Stimulated activated CD4-positive, alpha-beta T cell treated with anti-CD3 and anti-CD28 coated beads, Interleukin-4, amount 100 ng/mL, for 4 hours (primary cell): ENCODE measurements at places on chromosomes 2 and 18.

DNA sequence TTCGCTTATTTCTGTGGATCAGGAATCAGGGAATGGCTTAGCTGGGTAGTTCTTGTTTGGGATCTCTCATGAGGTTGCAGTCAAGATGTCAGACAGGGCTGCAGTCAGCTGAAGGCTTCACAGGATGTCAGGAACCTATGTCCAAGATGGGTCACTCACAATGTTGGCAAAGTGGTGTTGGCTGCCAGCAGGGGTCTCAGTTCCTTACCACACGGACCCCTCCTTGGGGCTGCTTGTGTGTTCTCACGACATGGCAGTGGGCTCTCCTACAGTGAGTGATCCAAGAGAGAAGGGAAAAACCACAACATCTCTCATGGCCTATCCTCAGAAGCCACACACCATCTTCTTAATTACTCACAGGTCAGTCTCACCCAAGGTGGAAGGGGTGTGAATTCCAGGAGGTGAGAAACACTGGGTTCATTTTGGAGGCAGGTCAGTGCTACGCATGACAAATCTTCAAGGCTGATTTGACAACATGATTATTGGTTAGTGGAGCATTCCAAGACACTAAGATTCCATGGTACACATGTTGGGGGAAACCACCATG is 1.3 kb upstream of the ANTXR1 start:
- no peak for DNase-seq

GRCh38 chr2:231360881-231361371 is 34.6 kb upstream of the B3GNT7 start:
- DNase-seq: no peak

GRCh38 chr2:151644580-151644979 is 89.7 kb downstream of the NEB start:
- no peak for DNase-seq

GRCh38 chr2:36477746-36478145 is 120.2 kb downstream of the FEZ2 start:
- no peak for DNase-seq

- DNase-seq: no peak
These were observed 53.7 kb downstream of the HS1BP3 start for GRCh38 chr2:20596973-20597859.

DNA sequence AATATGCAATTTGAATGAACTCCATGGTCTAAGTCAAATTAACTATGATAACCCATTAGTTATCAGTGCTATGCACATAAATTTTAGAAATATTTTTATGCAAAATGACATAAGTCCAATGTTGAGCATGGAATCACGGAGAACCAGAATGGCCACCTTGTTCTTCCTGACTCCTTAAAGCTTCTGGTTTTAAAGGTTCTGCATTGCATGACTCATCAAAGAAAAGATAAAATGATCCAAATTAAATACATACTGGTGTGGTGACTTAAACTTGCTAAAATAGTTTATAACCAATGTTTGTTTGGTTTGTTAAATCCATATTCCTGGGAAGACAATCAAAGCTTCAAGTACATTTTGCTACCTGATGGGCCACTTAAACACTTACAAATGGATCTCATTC is 1146.9 kb upstream of the NRXN1 start:
- no peak for DNase-seq

- DNase-seq: no peak
These were observed 98.1 kb downstream of the LRRC30 start for GRCh38 chr18:7329016-7329415.

DNA sequence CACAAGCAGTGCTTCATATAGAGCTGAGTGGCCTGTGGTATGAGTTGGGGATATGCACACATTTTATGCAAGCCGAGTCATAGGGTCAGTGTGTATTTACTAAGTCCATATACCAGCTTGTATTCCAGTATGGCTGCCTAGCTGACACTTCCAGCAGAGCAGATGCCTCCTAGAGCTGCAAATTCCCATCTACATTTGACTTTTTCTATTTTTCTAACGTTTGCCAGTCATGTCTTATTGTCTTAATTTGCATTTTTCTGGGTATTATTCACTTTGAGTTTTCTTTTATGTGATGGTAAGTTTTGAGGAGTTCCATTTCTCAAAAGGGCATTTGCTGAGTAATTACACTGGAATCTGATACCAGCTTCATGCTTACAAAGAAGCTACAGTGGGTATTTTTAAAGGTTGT is 334.5 kb upstream of the CDH2 start:
- no peak for DNase-seq

- no peak for DNase-seq
These were observed 24.1 kb upstream of the OTOS start for GRCh38 chr2:240164586-240164985.

GRCh38 chr2:207933396-207934065 is 91.8 kb downstream of the PLEKHM3 start:
- no peak for DNase-seq

DNA sequence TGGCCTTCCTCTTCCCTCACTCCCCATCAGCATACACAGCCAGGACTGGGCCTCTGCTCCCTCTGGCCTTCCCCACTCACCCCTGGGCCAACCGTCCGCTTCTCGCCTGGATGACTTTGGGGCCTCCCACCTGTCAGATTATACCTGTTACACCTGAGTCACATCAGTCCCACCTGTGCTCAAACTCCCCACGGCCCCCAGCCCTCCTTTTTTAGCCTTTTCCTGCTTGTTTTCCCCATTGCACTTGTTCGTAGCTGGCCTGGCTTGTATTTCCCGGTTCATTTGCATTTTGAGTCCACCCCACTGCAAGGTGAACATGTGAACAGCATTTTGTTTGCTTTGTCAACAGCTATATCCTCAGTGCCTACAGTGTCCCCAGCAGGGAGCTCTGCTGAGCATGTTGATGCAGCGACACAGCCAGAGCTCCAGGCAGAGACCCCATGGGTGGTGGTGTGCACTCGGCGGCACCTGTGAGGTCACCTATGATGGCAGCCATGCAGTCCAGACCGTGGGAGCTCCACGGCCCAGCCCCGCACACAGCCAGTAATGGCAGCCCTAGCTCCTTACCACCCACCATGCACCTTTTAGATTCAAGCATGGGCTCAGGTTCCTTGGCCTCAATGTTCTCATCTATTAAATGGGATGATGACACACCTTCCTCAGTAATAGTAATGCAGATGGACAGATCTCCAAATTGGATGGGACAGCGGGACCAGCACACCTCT is 276.4 kb upstream of the HS6ST1 start:
- DNase-seq: no peak

GRCh38 chr2:173511357-173511756 is 156.7 kb downstream of the CDCA7 start:
- no peak for DNase-seq

GRCh38 chr18:10524507-10525370 is 1.1 kb upstream of the NAPG start:
- DNase-seq: no peak

DNA sequence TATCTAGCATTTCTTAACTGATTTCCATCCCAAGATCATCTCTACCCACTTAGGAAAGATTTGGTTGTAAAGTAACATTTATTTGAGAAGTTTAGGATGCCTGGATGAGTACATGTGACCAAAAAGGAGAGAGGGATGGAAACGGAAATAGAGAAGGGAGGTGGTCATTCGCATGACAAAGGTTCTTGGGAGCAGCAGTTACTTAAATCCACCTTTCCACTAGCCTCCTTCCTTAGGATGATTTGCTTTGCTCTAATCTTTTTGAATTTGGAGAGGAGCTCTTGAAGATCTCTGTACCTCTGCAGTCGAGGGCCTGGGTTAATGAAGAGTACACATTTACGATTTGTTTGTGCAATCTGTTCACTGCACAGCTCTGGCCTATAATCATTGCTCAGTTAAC is 623.5 kb downstream of the EPHA4 start:
- DNase-seq: no peak

- DNase-seq: no peak
These were observed 237.6 kb downstream of the PRKCE start for GRCh38 chr2:45889053-45889452.

DNA sequence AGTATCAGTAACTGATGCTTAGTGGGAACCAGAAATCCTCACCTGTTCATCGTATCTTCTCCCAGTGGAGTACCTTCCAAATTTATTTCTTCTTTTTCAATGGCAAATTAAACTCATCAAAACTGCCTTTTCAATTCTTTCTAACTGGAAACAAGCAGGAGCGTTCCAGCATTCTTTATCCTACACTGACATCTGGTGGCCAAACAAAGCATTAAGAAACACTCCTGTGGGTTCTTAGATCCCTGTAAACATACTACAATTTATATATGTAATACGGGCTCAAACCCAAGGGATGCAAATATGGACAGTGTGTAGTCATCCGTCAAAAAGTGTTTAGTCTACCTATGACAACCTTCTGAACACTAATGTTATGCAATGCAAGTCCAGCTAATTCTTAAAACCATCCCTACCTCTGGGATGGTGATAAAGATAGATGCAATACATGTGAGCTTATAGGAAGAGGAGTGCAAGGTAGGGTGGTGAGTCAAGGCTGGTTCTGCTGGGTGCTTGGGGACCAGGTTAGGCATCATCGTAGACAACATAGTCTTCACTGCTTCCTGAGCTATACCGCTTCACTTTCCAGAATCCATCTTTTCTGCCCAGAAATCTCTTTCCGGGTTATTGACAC is 375.0 kb downstream of the CTNNA2 start:
- DNase-seq: no peak

DNA sequence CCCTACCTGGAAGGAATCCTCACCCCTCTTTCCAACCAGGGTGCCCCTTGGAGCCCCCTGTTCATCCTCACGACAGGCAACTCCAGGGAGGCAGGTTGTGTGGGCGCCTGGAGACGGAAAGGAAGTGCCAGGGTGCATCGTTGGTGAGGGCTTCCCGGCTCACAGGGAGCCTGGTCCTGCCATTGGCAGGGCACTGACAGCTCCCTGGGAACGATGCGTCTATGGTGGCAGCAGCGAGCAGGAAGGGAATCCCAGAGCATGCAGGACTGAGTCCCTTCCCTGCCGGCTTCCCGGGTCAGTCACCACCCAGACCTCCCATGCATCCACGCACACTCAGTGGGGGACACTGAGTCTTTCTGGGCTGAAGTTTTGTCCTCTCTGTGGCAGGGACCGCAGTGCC is 117.6 kb downstream of the INHBB start:
- DNase-seq: no peak

DNA sequence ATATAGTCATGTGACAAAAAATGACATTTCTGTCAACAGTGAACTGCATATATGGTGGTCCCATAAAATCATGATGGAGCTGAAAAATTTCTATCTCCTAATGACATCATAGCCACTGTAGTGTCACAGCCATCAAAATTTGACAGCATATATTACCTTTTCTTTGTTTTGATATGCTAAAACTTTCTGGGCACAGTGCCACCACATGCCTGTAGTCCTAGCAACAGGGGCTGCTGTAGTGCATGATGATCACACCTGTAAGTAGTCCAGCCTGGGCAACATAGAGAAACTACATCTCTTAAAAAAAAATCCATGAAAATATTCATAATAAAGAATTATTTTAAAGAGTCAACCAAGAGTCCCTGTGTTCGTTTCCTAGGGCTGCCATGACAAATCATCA is 155.5 kb upstream of the SERTAD2 start:
- no peak for DNase-seq

DNA sequence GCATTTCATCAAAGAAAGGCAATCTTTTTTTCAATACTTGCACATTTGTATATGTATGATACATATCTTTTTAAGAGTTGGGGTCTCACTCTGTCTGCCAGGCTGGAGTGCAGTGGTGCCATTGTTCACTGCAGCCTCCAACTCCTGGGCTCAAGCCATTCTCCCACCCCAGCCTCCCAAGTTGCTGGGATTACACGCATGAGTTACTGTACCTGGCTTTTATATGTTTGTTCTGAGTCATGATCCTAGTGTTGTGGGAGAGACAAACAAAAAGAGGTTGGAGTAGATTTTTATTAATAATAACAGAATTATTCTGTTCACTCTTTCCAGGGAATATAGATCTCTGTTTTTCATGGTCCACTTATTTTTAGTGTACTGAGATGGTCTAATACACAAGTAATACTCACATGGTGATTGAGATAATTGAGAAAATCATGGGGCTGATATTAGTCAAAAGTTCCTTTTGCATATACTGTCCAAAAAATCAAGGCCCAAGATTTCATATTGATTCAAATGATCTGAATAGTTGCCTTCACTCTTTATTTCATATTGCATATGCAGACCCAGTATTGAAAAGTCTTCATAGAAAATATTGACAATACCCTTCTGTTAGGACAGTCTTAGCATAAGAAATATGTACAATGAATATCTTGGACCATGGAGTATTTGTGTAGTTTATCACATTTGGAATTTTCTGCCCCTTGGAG is 138.3 kb downstream of the FMNL2 start:
- no peak for DNase-seq

GRCh38 chr2:150267651-150268415 is 219.6 kb downstream of the RND3 start:
- DNase-seq: no peak

DNA sequence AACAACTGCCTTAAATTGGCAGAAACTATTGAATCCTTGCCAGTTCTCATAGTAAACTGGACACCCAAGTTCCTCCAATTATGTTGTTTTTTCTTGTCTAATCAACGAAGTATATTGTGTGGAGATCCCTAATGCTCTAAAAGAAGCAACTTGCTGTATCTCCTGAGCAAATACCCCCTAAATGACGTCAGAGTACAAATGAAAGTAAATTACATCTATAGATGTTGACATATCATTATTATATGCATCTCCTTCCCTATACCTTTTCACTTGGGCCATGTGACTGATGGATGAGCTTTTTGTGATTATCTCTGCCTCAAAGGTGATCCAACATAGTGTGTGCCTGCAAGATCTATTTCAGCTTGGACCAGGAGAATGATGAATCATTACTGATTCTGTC is 159.4 kb downstream of the CCDC148 start:
- DNase-seq: no peak

DNA sequence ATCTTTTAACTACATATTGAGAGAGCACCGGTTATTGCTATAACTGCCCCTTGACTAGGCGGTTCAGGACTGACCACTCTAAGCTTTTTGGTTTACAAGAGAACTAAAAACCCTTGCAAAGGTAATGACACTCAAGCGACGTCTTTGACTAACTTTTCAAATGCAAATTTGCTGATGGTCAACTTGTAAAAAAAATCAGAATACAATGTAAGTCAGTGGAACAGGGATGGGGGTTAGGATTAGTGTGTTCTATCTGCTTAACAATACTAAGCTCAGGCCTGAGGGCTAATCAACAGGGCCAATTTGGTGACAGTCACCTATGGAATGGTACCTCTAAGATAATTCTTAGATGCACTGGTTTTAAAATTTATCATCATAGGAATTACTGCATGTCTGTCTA is 57.1 kb downstream of the ZAP70 start:
- no peak for DNase-seq

GRCh38 chr18:9441061-9441460 is 34.3 kb upstream of the RALBP1 start:
- DNase-seq: no peak
